Fibroblast of gingiva (primary cell): ENCODE measurements at places on chromosomes 11 and 22.

DNA sequence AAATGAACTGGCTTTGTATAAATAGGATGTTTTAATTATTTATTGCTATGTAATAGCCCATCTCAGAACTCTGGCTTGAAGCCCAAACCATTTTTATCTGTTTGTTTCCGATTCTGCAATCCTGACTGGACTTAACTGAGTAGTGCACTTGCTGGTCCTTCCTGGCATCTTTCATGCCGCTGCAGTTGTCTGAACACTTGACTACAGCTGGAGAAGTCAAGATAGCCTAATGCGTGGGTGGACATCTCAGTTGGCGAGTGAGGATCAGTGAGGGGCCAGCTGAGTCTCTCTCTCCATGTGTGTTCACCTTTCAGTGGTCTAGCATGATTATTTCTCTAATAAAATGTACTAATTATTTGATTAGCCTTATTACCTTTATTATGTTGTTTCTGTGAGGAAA, 105.8 kb downstream of the PRMT3 start:
- DNase-seq: no peak

GRCh38 chr11:113267493-113267892, 46.9 kb upstream of the TTC12 start:
- no peak for DNase-seq

DNA sequence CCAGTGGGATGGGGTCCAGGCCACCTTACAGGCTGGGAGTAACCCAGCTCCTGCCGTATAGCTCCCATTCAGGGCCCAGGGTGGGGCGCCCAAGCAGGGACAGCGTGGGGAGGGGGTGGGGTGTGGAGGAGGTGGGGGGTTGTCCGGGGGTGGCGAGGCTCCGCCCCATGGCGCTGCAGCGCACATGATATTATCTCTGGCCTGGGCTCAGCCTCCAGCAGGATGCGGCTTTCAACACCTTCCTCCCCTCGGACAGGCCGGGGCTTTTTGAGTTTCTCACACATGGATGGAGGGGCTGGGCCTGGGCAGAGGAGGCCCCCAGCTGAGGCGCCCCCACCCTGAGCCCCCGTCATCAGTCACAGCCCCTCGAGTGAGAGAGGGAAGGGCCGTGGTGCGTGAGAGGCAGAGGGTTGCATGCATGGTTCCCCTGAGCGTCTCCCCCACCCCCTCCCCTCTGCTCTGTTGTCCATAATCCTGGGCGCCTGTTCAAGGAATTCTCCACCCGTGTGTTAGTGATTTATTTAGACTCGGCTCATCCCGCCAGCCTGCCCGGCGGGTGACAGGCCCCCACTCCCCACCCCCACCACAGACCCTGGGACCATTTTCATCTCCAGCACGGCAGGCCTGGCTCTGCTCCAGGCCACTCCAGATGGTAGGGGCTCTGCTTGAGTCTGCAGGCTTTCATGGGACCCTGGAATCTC, 44.9 kb downstream of the WNT11 start:
- DNase-seq: no peak

GRCh38 chr11:47854667-47855066, 6.5 kb upstream of the NUP160 start:
- DNase-seq: no peak

DNA sequence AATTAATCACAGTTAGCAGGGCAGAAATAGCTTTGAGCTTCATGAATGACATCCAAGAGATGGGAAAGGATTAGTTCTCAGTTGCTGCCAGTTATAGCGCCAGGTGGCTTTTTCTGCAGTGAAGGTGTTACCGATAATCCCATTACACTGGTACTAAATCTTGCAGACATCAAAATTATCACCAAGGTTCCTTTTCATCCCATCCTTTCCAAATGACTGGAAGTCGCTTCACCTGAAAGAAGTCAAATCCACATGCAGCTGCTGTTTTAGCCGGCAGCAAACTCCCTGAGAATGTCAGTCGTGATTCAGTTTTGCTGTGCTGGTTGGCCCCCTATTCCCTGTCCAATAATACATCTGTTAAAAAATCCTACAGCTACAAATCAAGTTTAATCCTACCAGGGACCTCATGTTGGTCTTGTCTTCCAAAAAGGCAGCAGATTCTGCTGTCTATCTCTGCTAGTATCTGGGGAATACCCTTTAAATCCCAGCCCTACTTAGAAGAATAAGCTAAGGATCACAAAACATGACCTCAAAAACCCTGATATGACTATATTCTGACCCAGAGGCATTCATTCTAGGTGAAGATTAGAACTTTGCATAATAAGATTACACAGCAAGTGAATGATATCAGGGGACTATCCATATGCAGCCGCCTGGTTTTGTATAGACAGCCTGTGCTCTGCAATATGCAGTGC, 31.7 kb downstream of the IMMP1L start:
- DNase-seq: no peak

- no peak for DNase-seq
Observed at GRCh38 chr11:12237381-12237784, 127.0 kb downstream of the MICAL2 start.

GRCh38 chr11:46392421-46393230, 1.1 kb upstream of the CHRM4 start:
- DNase-seq: peak; percentile 71

DNA sequence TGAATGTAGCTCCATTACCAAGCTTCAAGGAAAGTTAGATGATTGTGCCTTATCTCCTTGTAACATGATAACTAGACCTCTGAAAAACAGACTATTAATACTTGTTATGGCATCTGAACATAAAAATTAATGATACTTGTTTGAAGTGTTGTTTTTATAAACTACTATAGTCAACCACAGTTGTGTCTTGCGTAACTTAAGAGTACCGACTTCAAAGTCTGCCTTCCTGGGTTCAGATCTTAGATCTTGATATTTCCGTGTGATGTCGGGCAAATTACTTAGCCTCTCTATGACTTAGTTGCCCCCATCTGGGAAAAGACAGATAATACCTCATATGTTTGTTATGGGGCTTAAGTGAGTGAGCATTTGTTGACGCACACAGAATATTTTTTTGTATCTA, 906.5 kb downstream of the JRKL start:
- DNase-seq: no peak

- DNase-seq: no peak
Observed at GRCh38 chr11:118531597-118532084, 649 bp downstream of the TMEM25 start.

DNA sequence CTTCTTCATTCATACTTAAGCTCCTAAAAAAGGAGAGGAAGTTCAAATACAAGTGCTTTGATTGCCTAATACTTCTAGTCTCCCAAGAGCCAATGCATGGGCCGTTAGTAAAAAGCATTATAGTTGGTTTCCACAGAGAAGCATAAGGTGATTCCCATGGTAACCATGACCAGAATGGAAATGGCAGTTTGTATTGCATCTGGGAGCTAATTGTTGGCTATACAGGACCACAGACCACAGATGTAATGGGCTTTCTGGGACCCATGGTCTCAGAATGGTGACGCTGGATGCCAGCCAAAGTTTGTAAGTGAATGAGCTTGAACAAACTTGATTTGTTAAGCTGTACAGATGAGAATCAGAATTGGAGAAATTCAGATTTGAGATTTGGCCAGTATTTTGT, 333.9 kb upstream of the C11orf87 start:
- no peak for DNase-seq

DNA sequence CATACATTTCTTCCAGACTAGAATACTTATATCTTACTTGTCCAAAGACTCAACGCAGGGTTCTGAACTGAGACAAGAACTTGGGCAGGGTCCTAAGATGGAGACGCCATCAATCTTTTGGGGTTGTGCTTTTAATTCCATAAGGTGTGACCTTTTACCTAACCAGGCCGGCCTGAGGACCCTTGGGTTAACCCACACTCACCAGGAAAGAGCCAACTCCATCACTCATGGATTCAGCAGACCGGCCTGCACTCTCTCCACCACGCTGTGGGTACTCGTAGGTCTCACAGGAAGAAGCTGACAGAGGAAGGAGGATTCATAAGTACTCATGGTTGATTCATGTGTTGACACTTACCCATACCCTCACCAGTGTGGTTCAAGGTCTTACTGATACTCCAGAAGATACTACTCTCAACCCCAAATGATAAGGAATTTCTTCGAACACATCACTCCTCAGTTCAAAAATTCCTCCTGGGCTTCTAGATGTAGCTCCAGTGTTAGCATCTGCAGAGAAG, 36.2 kb downstream of the USP35 start:
- DNase-seq: no peak

DNA sequence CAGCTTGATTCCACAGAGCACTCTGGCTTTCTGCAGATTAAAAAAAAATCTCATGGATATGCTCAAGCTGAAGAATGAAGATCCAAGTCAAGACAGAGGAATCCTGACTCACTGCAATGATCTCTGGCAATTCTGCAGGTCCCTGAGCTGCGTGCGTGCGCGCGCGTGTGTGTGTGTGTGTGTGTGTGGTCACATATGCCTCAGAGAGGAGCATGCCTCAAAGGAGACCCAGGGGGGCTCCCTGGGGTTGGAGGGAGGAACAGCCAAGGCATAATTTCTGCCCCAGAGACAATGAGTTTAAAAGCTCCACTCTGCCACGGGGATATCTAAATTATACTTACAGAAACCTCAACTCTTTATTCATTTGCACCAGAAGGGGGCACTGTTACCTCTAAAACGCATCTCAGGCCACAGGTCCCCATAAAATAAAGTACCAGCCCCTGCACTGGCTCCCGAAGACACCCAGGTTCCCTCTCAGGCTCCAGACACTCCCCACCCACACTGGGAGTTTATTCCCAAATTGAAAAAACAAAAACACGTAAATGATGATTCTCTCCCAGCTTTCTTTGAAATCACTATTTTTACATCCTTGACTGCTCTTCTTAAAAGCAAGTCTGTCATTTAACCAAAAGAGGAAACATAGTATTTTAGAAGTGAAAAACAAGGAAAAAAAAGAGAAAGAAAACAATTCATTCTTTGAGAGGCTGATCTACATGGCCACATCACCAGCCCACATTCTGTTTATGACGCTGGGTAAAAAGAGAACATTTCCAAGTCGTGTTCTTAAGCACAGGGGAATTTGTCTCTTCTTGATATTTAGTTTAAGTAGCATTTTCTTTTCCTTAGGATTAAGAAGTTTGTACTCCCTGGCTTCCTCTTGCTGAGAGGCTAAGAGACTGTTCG, 401.0 kb downstream of the LARGE1 start:
- DNase-seq: peak; percentile 33

GRCh38 chr11:33350287-33350686, 93.1 kb downstream of the HIPK3 start:
- no peak for DNase-seq

DNA sequence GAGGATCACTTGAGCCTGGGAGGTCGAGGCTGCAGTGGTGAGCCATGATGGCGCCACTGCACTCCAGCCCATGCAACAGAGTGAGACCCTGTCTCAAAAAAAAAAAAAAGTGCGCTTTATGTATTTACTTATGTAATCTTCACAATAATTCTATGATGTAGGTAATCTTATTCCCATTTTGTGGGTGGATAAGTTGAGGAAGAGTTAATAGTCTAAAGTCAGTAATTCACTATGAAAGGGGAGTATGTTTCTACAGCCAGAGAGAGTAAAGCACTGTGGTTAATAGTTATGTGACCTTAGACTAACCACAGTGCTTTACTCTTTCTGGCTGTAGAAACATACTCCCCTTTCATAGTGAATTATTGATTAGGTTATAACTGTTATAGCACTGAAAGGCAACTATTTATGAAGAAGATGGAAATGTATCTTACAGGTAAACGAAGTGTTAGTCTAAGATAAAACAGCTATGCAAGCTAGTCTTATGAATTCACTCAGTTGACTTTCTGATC, 11.9 kb downstream of the CTR9 start:
- no peak for DNase-seq

GRCh38 chr11:23310276-23310675, 450.0 kb upstream of the CCDC179 start:
- no peak for DNase-seq

DNA sequence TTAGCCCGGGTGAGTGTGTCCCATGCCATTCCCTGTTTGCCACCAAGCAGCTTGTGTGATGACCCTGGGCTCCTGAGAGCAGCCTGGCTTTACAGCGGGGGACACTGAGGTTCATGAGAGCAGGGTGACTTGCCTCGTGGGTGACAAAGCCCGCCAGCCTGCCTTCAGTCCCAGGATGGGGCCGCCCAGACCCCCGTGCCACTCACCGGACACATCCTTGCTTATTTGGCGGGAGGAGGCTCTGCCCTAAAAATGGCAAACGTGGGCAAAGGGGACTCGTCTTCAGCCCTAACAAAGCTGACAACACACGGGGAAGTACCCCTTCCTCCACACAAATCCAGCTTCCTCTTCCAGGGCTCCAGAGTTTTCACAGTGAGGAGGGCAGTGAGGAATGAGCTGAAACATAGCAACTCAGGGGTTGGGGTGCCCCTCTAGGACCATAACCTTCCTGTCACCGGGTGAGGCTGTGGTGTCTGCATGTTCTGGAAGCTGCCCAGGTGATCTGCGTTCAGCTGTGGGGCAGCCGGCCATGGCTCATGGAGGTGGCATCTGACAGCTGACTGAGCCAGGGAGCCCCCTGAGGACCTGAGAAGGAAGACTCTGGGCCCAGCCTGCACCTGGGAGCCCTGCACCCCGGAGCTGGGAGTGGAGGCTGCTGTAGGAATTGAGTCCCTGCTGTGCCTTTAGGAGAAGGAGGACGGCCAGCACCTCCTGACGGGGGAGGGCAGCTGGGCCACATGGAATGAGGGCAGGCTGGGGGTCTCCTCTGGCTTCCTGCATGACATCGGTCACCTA, 16.7 kb downstream of the RIBC2 start:
- no peak for DNase-seq

GRCh38 chr11:86990031-86990430, 34.8 kb upstream of the FZD4 start:
- DNase-seq: no peak

DNA sequence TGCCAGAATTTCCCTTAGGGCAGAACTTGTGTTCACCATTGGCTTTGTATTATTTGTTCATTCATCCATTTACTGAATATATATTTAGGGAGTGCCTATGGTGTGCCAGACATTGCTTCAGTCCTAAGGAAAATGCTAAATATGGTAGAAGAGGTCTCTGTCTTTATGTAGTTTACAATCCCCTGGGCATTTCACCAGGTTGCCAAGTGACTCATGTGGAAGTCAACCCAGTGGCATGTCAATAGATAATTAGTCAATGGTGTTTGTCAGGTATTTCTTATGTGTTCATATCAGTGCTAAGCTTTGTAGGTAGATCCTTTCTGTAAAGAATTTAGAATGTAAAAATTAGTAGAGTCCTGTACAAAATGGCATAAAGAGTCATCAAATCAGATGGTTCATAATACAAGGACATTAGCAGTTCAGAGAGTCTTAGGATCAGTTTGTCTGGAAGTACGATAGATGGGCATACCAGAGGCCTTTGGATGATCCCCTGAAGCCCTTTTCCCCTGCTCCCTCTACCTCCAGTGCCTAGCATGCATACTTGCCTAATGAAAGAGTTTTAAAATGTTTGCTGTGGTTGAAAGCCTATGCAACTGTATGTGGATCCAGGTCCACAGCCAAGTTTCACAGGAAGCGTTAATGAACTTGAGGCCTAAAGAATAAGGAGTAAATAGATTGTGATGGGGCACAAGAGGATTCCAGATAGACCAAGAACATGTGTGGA, 58.5 kb upstream of the SESN3 start:
- no peak for DNase-seq

DNA sequence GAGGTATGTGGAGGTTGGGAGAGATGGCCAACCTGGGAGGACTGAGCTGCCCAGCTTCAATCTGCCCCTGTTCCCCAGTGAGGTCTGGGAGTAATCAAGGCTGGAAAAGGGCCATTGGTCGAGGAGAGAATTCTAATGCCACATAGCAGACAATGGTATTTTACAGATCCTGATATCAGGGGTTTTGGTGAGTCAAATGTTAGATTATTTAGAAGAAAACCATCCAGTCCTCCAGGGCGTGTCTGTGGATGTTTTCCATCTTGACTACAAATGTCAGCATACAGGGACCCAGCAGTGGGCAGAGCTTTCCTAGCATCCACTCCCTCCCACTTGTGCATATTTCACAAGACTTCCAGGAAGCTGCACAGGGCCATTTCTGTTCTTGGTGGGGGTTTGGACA, 107.9 kb downstream of the SCN3B start:
- DNase-seq: peak; percentile 6
